Activated naive CD4-positive, alpha-beta T cell treated with anti-CD3 and anti-CD28 coated beads for 36 hours (primary cell): ENCODE measurements at places on chromosomes 7 and 10.

- no peak for DNase-seq
Measured at GRCh38 chr7:2036786-2037185, 196.0 kb downstream of the MAD1L1 start.

GRCh38 chr7:108618056-108618455, 48.4 kb downstream of the DNAJB9 start:
- no peak for DNase-seq

GRCh38 chr10:83193026-83193425, 946.3 kb upstream of the GHITM start:
- DNase-seq: no peak

- DNase-seq: peak; percentile 28
Measured at GRCh38 chr7:150356265-150356897, 12.2 kb upstream of the REPIN1 start.

- no peak for DNase-seq
Measured at GRCh38 chr10:62960416-62960815, 144.2 kb upstream of the EGR2 start.

DNA sequence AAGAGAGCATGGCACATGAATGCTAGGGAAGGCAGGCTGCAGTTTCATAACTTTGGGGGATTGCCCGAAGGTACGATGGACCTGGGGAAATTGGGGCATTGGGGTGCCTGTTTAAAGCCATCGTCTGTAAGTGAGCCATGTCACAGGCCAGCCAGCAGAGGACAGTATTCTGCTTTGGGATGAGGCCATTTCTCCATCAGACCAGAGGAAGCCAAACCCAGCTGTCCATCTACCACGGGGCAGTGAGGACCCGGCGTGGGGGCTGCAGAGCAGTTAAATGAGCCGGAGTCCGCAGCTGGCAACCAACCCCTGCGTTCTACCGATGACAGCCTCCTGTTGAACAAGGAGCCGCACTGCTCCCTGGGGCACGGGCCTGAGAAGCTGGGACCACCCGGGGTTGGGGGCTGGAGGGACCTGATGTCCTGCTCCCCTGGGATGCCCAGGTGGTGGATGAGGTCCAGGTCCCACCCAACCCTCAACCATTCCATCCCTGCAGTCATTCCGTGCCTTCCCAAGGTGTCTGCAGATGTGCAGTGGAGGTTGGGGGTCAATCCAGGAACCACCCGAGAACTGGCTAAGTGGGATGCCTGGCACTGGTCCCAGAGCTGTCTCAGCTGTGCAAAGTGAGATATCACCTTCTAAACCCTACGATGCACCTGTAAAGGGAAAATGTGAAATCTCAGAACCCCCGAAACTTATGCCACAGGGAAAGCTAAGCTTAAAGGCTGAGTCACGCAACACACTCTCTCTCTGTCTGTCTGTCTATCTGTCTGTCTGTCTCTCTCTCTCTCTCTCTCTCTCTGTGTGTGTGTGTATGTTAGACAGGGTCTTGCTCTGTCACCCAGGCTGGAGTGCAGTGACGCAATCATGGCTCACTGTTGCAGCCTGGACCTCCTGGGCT, 12.1 kb upstream of the RHBDD2 start:
- DNase-seq: peak; percentile 67

- no peak for DNase-seq
Measured at GRCh38 chr10:58319599-58319998, 15.2 kb upstream of the UBE2D1 start.

DNA sequence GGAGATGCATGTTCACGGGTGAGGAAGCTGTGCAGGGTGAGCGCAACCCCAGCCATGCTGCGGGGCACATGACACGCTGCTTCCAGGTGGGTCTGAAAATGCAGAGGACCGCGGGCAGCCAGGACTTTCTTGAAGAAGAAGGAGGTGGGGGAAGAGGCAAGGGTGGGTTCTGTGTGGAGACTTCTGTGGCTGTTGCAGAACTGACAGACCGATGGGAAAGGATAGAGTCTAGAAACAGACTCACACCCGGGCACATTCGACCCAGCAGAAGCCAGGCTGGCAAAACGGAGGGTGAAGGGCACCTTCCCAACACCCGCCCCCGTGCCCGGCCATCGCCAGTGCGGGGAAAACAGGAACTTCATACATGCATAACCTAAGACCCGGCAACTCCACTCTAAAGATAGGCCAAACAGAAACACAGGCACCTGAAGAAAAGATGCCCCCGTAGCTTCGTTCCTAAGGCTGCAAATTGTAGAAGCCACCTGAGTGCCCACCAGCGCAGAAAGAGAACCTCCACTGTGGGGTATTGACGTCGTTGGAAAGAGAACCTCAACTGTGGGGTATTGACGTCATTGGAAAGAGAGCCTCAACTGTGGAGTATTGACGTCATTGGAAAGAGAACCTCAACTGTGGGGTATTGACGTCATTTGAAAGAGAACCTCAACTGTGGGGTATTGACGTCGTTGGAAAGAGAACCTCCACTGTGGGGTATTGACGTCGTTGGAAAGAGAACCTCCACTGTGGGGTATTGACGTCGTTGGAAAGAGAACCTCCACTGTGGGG, 4.8 kb upstream of the KNDC1 start:
- DNase-seq: no peak

DNA sequence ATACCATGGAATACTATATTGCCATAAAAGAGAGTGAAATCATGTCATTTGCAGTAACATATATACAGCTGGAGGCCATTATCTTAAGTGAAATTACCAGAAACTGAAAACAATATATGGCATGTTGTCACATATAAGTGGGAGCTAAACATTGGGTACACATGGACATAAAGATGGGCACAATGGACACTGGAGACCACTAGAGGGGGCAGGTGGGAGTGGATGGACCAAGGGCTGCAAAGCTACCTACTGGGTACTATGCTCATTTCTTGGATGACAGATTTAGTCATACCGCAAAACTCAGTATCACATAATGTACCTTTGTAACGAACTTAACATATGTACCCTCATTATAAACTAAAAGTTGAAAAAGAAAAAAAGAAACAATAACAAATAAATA, 1167.6 kb downstream of the NXPH1 start:
- no peak for DNase-seq

DNA sequence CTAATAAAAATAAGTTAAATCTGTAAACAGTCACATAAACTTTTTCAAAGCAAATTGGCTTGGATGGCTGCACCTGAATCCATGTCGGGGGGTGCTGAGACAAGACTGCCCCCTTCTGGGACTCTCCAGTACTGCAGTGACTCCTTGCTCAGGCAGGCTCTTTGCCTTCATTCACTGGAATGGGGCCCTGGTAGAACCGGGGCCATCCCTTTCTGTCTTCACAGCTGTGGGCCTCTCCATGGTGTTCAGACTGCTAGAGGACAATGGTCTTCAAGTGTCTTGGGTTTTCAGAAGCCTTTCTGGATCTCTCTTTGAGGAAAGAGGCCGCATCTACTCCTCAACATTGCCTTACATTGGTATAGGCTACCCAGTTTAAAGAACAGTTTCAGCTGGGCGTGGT, 16.1 kb upstream of the IMPDH1 start:
- peak; percentile 93 for DNase-seq

DNA sequence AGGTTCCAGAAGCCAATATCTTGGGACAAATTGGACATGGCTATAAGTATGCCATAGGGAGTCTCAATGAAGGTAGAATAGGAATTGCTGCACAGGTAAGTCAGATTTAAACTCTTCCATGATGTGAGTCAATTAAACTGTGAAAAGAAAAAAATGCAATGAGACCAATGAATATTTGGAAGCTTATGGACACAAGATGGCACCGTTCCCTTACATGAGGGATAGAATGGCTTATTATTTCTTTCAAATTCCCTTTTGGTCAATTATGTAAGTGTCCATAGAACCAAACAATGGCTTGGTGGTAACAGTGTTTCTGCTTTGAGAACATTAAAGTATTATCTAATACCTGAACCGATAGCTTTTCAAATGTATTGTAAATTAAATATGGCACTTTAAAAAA, 35.6 kb downstream of the ACADSB start:
- DNase-seq: no peak

DNA sequence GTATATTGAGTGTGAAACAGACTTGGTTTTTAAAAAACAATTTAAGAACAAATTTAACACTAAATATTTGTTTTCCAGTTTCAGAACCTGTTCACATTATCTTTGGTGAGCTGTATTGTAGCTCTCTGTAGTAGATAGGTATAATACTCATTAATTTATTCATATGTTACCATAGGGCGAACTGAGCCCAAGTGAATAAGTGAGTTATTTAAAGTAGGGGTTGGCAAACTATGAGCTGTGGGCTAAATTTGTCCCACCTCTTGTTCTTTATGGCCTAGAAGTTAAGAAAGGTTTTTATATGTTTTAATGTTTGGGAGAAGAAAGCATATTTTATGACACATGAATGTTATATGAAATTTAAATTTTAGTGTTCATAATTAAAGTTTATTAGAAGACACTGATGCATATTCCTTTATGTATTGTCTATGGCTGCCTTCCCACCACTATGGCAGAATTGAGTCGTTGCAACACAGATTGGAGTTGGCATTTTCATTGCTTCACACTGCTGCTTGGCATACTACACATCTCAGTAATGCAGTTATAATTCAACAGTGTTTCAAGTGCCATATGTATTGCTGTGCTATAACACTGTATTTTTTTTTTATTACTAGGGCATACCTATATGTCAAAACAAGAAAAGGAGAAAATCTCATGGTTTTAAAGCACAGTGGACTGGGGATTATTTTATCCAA, 146.5 kb downstream of the ADK start:
- DNase-seq: no peak

DNA sequence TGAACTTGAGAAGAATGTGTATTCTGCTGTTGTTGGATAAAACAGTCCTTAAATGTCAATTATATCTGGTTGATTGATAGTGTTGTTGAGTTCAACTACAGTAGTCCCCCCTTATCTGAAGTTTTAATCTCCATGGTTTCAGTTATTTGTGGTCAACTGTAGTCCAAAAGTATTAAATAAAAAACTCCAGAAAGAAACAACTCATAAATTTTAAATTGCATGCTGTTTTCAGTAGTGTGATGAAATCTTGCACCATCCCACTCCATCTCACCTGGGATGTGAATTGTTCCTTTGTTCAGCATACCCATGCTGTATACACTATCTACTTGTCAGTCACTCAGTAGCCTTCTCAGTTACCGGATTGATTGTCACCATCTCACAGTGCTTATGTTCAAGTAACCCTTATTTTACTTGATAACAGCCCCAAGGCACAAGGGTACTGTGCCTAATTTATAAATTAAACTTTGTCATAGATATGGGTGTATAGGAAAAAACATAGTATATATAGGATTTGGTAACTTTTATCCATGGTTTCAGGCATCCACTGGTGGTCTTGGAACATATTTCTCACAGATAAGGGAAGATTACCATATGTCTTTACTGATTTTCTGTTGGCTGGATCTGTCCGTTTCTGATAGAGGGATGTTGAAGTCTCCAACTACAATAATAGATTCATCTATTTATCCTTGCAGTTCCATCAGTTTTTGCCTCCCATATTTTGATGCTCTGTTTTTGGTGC, 57.1 kb downstream of the AOAH start:
- DNase-seq: no peak

- no peak for DNase-seq
Measured at GRCh38 chr7:155813546-155814315, 1.5 kb upstream of the SHH start.

- DNase-seq: no peak
Measured at GRCh38 chr10:27658788-27659187, 86.8 kb downstream of the MKX start.

DNA sequence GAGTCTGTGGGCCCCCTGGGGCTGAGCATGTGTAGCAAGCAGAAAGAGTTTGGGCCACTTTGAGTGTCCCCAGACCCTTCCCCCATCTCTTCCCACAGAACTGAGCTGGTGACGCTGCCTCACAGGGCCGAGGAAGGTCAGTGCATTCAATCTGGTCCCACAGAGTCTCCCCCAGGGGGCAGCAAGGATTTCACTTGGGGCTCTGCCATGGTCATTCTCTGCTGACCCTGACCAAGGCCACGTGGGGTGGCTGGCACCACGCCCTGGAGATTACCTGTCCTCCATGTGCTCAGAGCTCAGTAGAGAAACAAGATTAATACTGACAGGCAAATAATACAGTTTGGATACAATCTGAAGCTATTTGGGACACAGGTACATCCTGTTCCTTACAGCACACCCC, 30.2 kb downstream of the ADRA2A start:
- no peak for DNase-seq

- DNase-seq: no peak
Measured at GRCh38 chr7:115328018-115328417, 406.1 kb downstream of the MDFIC start.

- DNase-seq: no peak
Measured at GRCh38 chr7:66016131-66016461, 34.1 kb upstream of the GUSB start.

GRCh38 chr10:77912576-77912975, 14.0 kb downstream of the DLG5 start:
- DNase-seq: no peak

- DNase-seq: no peak
Measured at GRCh38 chr10:113616244-113617074, 47.4 kb downstream of the NRAP start.

DNA sequence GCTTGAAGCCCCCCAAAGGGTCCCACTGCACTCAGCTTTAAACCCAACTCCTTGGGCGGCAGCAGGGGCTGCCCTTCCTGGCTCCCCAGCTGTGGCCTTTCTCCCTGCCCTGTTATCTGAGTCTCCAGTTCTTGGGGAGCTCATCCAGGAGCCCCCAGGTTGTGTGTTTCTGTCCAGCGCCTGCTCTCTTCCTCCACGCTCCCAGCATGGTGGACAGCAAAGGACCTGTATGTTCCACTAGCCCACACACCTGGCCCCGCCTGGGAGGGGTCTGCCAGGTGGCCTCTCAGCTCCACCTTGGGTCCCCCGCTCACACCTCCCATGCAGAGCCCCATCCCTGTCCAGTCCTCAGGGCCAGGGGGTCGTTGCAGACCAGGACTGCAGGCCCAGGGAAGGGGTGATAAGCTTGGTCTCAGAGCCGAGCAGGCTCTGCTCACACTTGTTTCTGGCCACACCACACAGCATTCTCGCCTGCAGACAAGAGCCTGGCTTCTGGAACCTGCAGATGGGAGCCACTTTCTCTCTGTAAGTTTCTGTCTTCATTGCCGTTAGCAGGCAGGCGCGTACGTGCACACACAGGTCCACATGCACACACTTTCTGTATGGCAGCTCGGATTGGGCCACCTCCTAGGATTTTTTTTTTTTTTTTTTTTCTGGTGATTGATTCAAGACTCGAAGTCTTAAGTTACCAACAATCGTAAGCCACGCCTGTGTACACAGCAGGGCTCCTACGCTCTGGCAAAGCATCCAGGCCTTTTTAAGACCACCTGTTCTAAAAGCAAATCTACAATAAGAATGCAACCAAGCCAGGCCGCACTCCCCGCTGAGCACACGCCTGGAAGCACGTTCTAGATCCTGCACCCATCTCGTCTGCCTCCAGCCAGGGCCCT, 104.6 kb downstream of the CYTH3 start:
- DNase-seq: no peak

DNA sequence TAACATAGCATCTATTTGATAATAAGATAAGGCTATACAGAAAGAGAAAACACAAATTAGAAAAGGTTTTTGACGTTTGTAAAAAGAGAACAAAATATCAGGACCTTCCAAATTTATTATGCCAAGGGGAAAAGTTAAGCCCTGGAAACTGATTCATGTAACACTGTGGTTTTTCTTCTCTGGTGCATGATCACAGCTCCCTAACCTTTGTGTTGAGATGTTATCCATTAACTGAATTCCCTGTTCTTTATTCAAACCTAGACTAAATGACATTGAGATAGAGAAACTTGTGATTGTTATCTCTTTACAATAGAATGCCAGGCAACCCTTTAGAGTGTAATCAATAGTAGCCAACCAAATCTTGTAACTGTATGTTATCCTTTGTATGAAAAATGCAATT, 141.5 kb upstream of the NRG3 start:
- DNase-seq: no peak
